ENCODE measurements at places on chromosomes 4 and X.
A peak's percentile ranks its signal among the peaks of the same experiment; 100 is the strongest.

- peak; percentile 4 for DNase-seq
These were observed 1.2 kb downstream of the SPCS3 start for GRCh38 chr4:176320976-176321361.

- no peak for DNase-seq
These were observed 353.1 kb upstream of the CLNK start for GRCh38 chr4:11037637-11038036.

GRCh38 chr4:31538877-31539276 is 818.7 kb downstream of the PCDH7 start:
- no peak for DNase-seq

DNA sequence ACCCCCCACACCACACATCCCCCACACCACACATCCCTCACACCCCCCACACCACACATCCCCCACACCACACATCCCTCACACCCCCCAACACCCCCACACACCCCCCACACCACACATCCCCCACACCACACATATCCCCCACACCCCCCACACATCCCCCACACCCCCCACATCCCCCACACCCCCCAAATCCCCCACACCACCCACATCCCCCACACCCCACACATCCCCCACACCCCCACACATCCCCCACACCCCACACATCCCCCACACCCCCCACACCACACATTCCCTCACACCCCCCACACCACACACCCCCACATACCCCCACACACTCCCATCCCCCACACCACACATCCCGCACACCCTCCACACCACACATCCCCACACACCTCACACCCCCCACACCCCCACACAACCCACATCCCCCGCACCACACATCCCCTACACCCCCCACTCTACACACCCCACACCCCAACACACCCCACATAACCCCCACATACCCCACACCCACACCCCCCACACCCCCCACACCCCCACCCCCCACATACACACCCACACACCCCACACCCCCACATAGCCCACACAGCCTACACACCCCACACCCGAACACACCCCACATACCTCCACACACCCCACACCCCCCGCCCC is 172.9 kb downstream of the DCLK2 start:
- no peak for DNase-seq

DNA sequence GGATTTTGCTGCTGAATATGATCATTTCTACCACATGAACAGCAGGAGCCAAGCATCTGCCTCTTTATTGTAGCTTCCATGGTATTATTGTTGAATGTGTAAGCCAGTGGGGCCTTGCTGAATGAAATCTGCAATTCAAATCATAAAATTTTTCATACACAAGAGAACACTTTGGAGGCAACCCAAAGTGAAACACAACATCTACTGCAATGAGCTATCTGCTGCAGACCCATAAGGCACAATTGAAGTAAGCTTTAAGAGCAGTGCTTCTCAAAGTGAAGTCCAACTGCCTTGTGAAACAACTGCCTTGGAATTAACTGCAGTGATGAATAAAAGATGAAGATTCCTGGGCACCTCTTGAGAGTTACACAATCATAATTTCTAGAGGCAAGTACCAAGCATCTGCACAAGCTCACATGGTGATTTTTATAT is 626.3 kb upstream of the INTU start:
- DNase-seq, result no peak

- DNase-seq, result no peak
These were observed 171.0 kb upstream of the RPS6KA3 start for GRCh38 chrX:20437683-20438082.

DNA sequence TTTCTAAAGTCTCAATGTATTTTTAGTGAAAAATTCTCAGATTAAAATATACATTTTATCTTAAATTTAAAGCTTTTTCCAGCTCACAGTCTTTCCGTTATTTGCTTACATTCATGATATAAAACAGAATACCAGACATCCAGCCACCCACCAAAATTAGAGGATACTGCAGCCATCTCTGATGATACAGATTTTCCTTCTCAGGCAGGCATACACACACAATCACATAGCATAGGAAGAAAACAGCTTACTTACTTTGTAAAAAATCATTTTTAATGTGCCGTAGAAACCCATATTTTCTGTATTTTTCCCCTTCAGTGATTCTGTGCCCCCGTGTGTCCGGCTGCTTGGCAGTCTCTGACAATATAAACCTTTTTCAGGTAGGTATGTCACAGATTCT is 183.7 kb downstream of the FBXW7 start:
- no peak for DNase-seq
